ENCODE measurements at places on chromosomes 7 and 10.

DNA sequence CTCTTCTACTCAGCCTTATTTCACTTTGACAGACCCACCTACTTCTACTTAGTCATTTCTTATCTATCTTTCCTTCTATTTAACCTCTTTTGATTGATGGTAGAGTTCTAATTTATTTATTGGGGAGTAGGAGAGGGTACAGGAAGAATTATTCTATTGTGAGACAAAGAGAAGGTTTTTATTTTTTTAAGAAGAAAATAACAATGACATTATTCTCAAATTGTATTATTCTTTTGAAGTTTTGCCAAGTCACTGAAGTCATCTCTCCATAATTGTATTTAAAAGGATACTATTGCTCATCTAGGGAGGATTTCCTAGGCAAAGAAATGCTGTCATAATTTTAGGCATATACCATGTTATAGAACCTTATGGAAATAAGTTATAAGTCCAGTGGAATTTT, 52.7 kb downstream of the ITGB8 start:
- no peak for DNase-seq

- peak; percentile 14 for DNase-seq
Observed at GRCh38 chr7:12770227-12770975, 83.0 kb downstream of the ARL4A start.

GRCh38 chr7:42359946-42360345, 122.9 kb upstream of the GLI3 start:
- no peak for DNase-seq

- no peak for DNase-seq
Observed at GRCh38 chr10:114364726-114365125, 39.6 kb downstream of the AFAP1L2 start.

DNA sequence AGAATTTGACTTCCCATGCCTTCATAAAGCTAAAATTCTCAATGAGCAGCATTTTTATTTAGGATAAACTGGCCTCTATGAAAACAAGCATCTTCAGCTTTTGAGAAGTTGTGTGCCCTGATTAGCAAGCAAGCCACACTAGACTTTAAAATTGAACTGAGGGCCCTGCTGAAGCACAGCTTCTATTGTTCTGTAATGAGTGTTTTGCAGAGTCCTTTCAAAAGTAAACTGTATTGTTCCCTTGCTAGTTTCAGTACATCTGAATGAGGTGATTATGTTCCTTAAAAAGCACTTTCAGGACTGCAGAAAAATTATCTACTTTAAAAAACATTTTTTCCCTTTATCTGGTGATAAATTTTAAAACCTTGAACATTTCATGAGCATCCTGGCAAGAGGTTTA, 113.3 kb upstream of the PRPS1L1 start:
- DNase-seq, result no peak

- no peak for DNase-seq
Observed at GRCh38 chr7:78709658-78710057, 743.8 kb downstream of the MAGI2 start.
